ENCODE measurements at places on chromosomes 1 and 21.

- no peak for DNase-seq
These were observed 12.2 kb upstream of the IL10 start for GRCh38 chr1:206784471-206784903.

GRCh38 chr1:153081736-153082135 is 10.3 kb upstream of the SPRR2B start:
- no peak for DNase-seq

DNA sequence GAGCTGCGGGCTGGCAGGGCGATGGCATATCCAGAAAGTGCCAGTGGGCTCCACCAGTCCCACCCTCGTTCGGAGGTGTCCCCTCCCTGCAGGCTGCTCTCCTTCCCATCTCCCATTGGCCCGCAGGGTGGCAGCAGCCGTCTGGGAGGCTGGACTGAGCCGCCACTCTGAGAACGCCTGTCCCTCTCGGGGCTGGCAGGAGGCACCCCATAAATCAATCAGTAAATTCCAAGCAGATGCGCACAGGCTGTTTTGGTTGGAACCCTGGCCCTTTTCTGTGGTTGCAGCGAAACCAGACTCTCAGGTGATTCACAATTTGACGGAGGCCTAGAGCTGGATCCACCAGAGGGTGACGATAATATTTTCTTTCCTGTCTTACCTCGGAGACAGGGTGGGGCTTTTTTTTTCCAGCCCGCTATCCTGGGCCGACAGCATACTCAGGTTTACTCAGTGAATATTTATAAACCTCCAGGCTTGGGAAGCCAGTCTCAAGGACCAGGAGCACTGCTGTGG is 99.7 kb downstream of the GLIS1 start:
- no peak for DNase-seq

- DNase-seq = no peak
These were observed 7.5 kb upstream of the PRRC2C start for GRCh38 chr1:171477804-171478203.

DNA sequence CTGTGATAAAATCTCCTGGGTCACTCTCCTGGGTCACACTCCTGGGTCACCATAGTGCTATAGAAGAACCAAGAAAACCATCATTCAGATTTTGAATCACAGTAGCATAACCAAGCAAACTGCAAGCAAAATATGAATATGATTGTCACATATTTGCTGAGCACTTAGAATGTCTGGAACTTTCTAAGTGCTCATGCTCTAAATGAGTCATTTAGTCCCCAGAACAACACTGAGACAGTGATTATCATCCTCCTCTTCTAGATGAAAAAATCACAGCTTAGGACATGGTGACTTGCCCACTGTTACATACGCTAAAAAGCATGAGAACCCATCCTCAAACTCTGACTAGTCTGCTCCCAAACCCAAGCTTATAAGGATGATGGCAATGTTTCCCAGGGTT is 39.5 kb upstream of the DDAH1 start:
- no peak for DNase-seq

DNA sequence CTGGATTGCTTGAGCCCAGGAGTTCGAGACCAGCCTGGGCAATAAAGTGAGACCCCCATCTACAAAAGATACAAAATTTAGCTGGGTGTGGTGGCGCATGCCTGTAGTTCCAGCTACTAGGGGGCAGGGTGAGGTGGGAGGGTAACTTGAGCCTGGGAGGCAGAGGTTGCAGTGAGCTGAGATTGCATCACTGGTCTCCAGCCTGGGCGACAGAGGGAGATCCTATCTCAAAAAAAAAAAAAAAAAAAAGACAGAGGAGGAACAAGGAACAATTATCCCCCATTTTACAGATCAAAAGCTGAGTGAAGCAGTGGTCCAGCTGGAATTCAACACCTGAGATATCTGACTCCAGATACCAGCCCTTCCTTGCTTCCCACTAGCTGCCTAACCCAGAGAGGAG is 34.8 kb downstream of the L1TD1 start:
- DNase-seq = no peak

DNA sequence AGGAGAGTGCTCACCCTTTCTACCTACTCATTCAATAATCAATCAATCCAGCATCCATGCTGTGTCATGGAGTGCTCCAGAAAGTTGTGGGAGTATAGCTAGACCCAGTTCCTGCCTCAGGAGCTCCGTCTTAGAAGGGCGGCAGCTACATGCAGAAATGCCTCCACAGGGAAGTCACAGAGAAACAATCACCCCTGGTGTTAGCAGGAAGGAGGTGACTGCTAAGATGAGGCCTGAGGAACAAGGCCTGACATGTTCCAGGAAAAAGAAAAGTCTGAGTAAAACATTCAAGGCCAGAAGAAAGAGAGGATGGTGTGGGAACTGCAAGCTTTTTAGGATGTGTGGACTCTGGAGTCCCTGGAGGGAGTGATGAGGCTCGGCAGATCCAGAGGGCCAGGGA is 142.5 kb upstream of the MAGI3 start:
- DNase-seq = no peak

- DNase-seq = no peak
These were observed 4.2 kb upstream of the LINGO4 start for GRCh38 chr1:151809290-151809984.

Data from dorsolateral prefrontal cortex (tissue), 122 donors.